Cerebellar cortex (tissue), 1 donor: ENCODE measurements at places on chromosomes 4 and X.
A peak's percentile ranks its signal among the peaks of the same experiment; 100 is the strongest.

- DNase-seq, result no peak
Observed at GRCh38 chr4:74583089-74583700, 138.3 kb downstream of the AREG start.

- DNase-seq, result no peak
Observed at GRCh38 chr4:38456096-38456495, 207.9 kb upstream of the KLF3 start.

DNA sequence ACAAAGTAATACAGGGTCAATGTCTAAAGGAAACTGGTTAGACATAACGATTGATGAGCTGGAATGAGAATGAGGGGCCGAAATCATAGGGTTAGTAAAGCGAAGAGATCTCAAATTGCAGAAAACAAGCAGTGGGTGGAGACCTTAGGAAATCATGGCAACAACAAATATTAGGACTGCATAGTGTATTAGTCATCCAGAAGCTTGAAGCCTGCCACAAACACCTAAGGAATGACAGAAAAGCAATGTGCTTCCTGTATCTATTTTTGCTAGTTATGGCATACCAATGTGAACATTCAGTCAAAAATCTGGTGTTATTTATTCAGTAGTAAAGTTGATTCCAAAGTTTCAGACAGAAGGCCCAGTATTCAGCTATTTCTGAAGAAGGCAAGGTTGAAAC is 410.9 kb upstream of the CT83 start:
- DNase-seq, result no peak

DNA sequence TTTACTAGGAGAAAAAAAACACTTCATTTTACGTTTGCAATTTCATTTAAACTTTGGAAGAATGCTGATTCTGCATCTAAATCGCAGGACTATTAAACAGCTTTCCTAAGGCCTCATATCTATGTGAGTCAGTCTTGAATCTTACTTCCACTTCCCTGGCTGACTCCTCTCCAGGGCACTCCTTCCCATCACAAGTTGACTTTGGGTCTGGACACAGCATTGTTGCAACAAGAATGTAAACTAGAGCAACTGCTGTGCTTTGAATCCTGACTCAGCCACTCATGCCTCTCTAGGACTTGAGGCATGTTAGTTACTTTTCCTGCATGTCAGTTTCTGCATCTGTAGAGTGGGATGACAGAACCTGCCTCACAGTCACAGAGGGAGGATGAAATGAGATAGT is 413.8 kb downstream of the FAT4 start:
- DNase-seq, result no peak

- DNase-seq, result no peak
Observed at GRCh38 chr4:127212701-127213100, 420.1 kb upstream of the INTU start.

DNA sequence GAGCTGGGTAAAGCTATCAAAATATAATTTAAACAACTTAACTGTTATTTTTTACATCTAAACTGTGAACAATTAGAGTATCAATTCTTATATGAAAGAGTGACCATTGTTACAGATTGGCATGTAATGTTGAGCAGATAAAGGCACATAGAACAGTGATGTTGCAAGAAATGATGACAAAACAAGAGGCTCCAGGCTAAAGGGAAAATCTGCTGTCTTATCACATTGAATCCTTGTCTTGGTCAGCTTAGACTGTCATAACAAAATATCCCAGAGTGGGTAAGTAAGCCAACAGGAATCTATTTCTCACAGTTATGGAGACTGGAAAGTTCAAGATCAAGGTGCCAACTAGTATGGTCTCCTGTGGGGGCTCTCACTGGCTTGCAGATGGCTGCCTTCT is 154.1 kb upstream of the PPP3CA start:
- DNase-seq, result no peak

DNA sequence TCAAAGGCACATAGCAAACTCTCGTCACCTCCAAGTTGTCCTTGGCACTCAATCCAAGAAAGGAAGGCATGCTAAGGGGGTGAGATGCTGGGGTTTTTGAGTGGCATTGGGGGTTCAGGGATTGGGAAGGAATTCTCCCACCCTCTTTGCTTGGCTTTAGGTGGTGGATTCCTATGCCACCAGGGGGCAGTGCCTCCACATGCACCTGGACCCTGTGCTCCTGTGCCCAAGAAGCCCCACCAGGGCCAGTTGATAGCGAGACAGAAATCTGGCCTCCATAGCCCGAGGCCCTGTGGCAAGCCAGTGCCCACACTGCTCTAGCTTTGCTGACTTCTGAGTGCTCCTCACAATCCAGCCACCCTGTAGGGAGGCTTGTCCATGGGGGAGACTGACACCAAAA is 2.0 kb upstream of the FATE1 start:
- peak; percentile 0 for DNase-seq

DNA sequence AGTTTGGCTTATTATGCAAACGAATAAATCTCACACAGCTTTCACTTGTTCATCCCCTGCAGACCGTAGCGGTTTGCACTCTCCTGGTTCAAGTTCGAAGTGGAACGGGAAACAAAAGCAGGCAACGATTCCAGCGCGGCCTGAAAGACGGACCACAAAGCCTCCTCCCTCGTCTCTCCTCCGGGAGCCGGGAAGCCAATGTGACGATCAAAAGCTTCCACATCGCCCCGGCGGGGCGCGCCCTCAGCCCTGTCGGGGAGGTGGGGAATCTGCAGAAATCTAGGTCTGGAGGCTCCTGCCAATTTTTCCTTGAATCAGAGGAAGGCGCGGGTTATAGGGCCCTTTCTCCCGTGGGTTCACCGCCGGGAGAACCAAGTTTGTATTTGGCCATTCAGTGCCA is 16.9 kb upstream of the ZIC3 start:
- no peak for DNase-seq

DNA sequence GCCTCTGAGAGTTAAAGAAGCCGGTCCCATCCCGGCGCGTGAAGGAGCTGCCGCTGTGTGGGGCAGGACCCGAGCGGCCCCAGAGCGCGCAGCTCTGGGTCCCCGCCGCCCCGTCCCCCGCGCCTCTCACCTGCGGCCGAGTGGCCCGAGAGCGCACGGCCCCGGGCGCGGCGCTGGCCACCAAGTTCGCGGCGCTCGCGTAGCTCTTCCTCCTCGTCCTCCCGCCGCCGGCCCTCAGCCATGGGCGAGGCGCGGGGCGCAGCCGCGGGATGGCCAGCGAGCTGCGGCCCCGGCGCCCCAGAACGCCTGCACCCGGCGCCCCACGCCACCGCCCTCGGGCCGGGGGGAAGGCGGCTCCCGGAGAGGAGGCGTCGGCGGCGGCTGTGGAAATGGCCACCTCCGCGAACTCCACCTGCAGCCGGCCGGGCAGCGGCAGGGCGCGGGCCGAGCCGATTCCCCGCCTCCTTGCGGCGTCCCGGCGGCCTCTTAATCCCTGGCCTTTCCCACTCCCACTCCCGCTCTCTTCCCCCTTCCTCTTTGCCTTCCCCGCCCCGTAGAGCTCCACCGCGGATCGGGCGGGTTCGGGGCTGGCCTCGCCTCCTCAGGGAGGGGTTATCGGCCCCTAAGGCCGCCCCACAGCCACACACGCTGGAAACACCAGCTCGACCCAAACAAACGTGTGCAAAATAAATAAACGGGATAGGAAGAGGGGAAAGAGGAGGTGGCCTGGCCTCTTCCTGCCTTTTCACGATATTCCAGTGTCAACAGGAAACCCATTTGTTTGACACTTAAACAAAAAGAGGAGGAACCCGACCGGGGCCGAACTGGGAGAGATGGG is at the start of gene SH3D19:
Gene SH3D19, minus strand, starts transcription at position 495 of the 838 bp plus-strand sequence. Its CDS starts 253 bp downstream, at position 242.
- peak; percentile 77 for DNase-seq

DNA sequence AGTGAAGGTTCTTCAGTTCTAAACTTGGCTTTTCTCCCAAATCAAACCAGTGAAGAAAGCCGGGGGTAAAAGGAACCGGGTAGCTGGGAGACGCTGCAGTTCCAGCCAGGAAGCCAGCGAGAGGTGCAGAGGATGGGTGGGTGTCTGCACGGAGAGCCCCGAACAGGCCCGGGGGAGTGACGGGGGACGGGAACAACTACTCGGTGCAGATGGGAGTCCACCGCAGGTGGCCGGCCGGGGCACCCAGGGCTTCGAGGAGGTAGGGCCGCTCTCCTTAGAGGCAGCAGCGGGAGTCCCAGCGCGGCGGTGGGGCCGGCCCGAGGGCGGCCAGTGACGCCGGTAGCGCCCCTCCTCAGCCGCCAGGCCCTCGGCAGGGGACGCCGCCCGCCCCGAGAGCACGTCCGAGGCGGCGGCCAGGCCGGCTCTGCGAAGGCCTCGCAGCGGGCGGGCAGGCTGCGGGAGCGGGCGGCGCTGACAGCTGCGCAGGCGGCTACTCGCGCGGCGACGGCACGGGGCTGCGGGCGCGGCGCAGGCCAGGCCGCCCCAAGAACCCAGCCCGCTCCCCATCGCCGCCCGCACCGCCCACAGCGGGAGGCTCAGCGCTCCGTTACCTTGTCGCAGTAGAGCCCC is 449 bp downstream of the FBXL5 start:
- no peak for DNase-seq

DNA sequence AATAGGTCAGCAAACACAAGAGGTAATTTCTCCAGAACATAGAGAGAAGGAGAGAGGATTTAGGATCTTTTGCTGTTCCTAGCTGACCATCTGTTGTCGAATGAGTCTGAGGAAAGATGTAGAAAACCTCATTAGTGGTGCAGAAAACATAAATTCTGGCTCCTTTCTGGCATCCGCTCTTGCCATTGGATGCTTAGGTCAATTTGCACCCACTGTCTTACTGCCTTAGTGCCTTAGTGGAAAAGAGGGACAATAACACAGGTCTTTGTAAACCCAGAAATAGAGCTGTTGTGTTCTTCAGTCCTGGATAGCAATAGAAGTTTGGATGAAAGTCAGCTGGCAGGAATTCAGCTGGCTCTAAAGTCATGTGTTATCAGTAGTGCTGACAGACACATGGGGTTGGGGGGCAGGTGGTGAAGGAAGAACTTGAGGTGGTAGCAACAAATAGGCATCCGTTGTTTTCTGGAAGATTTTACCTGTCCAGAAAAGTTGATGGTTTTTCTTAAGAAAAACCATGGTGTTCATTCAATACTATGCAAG is 78.2 kb downstream of the GLRA2 start:
- peak; percentile 65 for DNase-seq

GRCh38 chr4:45621971-45622370 is 501.9 kb downstream of the GABRG1 start:
- no peak for DNase-seq

- peak; percentile 38 for DNase-seq
Observed at GRCh38 chr4:37389967-37390580, 145.5 kb downstream of the NWD2 start.

DNA sequence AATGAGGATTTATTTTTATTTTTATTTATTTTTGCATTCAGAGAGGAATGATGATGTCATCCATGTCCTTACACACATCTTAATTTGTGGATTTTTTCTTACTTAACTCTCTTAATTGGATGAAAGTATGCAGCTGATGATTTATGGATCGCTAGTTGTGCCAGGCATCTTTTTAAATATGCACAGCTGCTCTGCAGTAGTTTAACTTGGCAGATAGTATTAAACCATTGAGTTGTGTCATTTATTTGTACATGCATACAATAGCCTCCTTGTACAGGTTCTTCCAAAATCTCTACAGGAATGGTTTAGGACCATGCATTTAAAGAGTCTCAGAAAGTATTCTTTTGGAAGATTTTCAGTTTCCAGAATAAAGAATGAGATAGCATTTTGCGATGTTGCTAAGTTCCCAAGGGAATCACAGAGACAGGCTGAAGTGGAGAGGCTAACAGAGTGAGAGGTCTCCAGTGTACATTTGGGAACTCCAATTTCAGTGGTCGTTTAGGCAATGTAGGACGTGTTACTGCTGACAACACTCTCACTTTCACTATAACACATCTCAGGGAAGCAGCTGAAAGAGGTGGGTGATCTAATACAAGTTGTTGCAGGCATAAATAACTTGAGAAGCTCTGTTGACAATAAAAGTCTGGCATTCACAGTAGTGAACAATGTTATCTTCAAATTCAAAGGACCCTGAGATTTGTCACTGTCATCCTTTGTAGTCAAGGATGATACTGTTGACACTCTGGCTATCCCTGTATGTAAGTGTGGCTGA is 49.9 kb upstream of the SCRG1 start:
- DNase-seq, result no peak

DNA sequence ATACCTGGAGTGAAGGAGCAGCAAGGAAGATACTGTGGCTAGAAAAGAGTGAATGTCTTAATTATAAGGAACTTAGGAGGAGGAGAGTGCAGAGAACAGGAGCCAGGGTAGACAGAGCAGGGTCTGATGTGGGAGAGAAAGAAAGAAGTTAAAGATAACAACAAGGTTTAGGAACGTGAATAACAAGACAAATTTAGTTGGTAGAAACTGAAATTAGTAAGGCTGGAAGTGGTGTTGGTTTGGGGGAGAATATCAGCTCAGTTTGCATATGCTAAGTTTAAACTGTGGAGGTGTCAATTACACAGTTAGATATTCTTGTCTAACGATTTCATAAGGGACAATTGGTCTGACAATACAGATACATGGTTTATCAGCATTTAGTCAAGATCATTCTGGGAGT is 1123.7 kb upstream of the PABPC4L start:
- DNase-seq, result no peak

DNA sequence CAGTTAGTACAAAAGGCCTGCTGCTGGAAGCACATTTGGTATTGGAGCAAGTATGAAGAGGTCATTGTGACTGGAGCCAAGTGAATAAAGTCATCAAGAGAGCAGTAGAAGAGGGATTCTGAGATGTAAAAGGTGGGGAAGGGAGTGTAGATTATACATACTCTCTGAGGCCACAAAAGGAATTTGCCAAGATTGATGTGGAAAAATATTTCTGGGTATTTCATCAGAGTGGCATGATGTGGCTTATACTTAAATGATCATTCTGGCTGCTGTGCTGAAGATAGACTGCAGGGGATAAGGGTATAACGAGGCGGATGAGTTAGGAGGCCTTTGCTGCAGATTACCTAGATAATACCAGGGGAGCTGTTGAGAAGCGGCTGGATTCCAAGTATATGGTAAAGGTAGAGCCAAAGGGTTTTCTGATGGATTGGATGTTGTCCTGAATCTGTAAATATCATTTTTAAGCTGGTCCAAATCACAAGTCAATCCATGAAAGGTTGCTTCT is 231.8 kb upstream of the AGA start:
- DNase-seq, result no peak

- no peak for DNase-seq
Observed at GRCh38 chr4:123469245-123469644, 72.7 kb downstream of the SPRY1 start.

- no peak for DNase-seq
Observed at GRCh38 chr4:40546969-40547788, 82.5 kb downstream of the RBM47 start.

- peak; percentile 37 for DNase-seq
Observed at GRCh38 chr4:112031712-112032328, 113.4 kb upstream of the FAM241A start.

GRCh38 chr4:16315456-16315855 is 89.2 kb upstream of the TAPT1 start:
- DNase-seq, result no peak

DNA sequence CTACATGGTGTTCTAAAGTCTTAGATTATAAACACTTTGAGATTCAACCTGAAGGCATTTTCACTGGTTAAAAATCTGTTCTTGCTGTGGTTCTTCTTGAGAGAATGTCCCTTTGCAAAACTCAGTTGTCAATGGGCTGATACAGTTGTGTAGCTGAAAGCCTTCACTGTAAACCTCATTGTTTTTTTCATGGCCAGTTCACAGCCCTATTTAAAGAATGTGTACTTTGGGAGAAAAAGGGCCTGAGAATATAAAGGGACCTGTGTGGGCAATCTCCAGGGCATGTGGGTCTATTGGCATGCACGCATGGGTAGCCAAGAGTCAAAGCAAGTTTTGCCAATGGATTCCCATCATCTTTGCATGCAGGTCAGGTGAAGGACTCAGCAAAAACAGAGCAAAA is 7.8 kb upstream of the MAP7D3 start:
- DNase-seq, result no peak

- no peak for DNase-seq
Observed at GRCh38 chr4:164768516-164768915, 14.6 kb downstream of the SMIM31 start.

- DNase-seq, result no peak
Observed at GRCh38 chr4:138911909-138912703, 103.5 kb upstream of the NOCT start.
